ENCODE measurements at places on chromosomes 13 and 19.
A peak's percentile ranks its signal among the peaks of the same experiment; 100 is the strongest.

DNA sequence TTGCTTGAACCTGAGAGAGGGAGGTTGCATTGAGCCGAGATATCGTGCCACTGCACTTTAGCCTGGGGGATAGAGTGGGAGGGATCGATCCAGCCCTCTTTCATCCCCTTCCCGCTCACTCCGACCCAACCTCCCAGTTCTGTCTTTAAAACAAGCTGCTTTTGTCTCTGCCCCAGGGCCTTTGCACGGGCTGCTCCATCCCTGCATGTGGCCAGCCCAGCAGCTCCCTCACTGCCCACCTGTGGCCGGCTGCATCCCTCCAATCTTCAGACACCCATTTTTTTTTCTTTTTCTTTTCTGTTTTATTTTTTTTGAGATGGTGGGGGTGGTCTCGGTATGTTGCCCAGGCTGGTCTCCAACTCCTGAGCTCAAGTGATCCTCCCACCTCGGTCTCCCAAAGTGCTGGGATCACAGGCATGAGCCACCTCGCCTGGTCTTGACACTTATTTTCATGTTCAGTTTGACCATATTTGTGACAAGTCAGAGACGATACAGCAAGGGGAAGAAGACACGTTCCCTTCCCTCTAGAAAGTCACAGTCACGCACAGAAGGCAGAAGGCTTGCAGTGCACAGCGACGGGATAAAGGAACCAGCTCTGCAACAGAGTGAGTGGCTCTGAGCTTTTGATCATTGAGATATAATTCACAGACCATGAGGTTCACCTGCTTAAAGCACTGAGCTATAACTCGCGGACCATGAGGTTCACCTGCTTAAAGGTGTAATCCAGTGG lies 31.8 kb downstream of the EFNA2 start:
- no peak for DNase-seq

- no peak for DNase-seq
Observed at GRCh38 chr19:37983916-37984315, 76.9 kb downstream of the SIPA1L3 start.

DNA sequence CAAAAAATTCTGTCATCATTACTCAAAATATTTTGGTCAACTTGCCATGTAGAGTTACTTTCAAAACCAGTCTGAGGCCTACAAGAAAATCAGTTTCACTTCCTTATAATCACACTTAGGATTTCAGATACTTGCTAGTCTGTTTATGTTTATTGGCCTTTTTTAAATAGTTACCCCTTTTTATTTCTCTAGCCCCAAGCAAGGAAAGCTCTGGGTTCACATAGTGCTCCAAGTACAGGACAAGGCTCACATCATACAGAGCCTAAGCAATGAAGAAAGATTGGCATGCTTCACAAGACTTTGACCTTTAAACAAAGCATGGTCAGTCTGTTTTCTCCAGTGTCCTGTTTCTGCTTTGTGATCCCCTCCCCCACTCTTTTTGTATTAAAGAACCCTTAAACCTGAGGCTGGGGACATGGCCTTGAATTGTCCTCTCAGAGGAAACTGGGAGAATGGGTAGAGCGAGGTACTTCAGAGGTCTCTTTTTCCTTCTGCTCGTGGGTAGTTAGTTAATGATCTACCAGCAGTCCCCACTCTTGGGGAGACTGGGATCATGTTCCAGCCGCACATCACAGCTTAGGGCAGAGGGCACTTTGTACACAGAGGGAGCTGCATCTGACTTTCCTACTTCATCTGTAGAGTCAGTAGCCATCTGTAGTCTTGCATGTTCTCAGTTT lies 30.7 kb downstream of the CEACAM1 start:
- no peak for DNase-seq

- DNase-seq = peak; percentile 35
Observed at GRCh38 chr19:19134687-19135158, 3.6 kb downstream of the TMEM161A start.

- DNase-seq = no peak
Observed at GRCh38 chr19:6030214-6030507, 52.2 kb upstream of the RANBP3 start.

DNA sequence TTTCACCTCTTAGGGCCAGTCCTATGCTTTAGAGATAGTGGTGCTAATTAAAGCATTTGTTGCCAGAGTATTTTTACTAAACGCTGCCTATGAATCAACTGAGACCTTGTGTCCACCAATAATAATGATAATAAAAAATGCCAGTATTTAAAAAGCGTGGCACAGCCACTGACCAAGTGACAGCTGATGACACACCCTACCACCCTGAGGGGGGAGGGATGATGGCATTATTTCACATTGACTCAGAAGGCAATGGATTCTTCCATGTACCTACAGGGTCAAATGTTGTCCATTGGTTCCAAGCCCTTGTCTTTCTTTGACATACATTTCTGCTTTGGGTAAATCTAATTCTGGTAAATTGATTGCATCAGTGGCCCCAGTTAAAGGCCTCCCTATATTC lies 384.4 kb downstream of the DLEU7 start:
- DNase-seq = no peak

- DNase-seq = no peak
Observed at GRCh38 chr13:50840284-50840683, 3.2 kb downstream of the DLEU7 start.

Measured in NCI-H2107 (cell line).